ENCODE measurements at places on chromosomes 4 and X.

GRCh38 chr4:83589279-83589678 is 53.4 kb downstream of the GPAT3 start:
- no peak for DNase-seq

GRCh38 chr4:25928379-25929297 is 14.6 kb downstream of the SMIM20 start:
- no peak for DNase-seq

DNA sequence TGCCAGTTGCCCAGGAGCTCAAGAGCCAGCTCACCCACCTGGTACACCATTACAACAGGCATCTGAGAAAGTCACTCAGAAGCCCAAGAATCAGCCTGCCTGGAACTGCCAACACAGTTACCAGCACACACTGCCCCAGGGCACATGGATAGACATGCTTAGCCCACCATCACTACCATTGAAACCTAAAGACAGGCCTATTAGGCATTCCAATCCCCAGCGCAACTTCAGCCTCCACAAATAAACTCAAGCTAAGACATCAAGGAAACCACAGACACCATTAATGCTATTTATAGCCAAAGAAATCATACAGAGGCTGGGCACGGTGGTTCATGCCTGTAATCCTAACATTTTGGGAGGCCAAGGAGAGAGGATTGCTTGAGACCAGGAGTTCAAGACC is 42.3 kb downstream of the ATRX start:
- DNase-seq, result no peak

- no peak for DNase-seq
Observed at GRCh38 chr4:143021384-143021783, 163.3 kb upstream of the USP38 start.

- no peak for DNase-seq
Observed at GRCh38 chrX:153854702-153855101, 24.4 kb upstream of the PDZD4 start.

DNA sequence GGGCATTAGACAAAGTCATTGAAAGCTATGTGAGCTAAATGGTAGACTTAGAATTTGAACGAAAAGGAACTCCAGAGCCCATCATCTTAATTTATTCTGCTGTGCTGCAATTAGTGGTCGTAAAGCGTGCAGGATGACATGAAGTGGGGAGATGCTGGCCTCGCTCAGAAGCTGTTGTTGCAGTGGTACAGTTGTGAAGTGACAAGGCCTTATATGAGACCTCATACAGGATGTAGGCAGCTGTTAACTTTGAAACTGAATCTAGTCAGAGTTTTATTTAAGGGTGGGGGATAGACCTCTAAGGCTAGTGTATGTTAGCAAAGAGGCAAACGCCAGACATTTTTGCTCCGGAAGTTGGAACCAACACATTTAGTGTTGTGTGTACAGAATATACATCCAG is 13.4 kb downstream of the KLF3 start:
- no peak for DNase-seq

DNA sequence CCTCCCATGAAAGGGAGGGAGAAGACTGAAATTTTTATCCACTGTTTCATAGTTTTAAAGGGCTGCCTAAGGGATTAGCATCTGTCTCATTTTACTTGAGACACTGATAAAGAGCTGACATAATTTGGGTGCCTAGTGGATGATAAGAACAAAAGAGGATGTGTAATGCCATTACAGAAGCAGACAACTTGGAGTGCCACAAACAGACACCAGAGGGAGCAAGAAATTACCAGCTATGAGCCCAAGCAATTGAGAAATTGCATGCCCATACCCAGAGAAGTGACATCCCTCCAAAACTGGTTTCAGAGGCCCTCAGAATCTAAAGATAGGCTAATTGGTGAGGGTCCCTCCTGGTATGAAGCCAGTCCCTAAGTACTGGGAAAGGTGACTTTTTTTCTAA is 38.5 kb upstream of the POU3F4 start:
- DNase-seq, result no peak

DNA sequence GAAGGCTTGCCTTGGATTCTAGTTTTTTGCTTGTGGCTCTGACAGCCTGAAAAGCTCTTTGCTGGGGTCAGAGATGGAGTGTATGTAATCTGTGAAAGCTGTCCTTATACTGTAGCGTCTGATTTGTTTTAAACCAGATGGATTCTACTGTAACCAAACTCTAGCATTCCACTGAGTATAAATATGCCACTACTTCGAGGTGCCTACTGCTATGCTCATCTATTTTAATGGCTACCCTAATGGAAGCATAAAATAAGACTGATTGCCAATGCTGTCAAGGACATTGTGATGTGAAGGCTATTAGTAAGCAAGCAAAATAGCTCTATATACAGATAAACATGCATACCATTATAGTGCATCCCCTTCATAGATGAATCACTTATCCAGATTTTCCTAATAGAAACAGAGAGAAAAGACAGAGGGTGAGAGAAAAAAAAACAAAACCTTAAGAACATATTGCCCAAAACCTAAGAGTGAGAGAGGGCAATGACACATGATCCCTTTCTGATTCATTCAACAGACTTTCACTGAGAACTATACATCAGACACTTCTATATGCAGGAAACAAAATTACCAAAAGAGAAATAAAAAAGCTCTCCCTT is 1025.8 kb upstream of the LCORL start:
- no peak for DNase-seq

- DNase-seq, result no peak
Observed at GRCh38 chr4:47374477-47374876, 89.0 kb downstream of the COMMD8 start.

DNA sequence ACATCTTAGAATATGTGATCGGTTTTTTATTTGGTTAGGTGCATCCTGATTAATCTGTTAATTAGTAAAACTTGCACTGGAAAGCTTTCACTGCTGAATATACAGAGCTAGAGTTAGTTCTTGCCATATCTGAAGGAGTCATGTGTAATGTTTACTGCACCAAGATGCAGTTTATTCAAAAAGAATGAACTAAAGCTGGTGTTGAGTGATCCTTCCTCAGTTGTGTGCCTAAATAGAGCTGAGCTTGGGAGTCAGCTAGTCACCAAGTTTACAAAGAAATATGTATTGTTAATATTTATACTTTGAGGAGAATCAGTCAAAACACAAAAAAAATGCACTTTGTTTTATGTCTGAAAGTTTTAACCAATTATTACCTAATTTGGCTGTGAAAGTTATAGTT is 54.1 kb upstream of the FHDC1 start:
- no peak for DNase-seq

- no peak for DNase-seq
Observed at GRCh38 chr4:15531792-15532191, 62.1 kb downstream of the CC2D2A start.

DNA sequence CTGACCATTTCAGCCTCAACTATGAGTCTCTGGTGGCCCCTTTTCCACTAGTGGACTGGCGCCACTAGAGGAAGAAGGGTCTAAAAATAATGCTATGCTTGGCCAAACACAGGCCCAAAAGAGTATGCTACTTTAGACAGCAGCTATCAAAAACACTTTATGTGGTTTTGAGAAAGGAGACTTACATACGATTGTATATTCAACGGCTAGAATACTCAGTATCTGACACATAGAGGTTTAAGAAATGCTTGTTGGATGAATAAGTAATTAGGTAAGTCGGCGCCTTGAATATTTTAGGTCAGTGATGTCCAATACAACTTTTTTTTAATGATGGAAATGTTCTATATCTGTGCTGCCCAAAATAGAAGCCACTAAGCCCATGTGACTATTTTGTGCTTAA is 25.7 kb upstream of the TMPRSS11A start:
- DNase-seq, result no peak

GRCh38 chrX:153353416-153353815 is 19.5 kb downstream of the ZNF275 start:
- DNase-seq, result no peak

- DNase-seq, result no peak
Observed at GRCh38 chr4:8353912-8354453, 84.4 kb downstream of the HTRA3 start.

DNA sequence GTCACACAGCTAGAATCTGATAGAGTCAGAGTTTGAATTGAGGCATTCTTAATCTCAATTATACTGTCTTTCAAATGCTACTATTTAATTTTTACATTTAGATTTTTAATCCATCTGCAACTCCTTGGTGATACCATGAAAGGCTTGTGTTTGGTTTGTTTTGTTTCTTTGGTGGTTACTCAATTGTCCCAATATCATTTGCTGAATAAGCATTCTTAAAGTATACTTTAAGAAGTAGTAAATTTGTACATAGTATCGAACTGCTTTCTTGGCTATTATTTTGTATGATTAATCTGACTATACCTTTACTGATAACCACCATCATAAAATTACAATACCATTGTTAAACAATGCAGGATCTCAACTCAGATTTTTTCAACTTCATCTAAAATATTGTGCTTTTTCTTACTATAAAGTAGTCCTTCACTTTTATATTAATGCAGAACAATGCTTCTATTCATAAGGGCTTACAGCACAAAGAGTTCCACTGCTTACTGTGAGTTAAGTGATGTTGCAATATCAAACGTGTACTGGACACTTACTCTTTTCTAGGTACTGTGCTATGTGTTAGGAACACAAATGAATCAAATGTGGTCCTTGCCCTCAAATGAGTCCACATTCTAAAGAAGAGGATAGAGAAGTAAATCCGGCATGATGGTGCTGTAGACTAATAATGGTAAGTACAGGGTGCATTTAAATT is 111.2 kb upstream of the GRIA3 start:
- no peak for DNase-seq

GRCh38 chr4:183157215-183157614 is 58.2 kb downstream of the WWC2 start:
- no peak for DNase-seq

DNA sequence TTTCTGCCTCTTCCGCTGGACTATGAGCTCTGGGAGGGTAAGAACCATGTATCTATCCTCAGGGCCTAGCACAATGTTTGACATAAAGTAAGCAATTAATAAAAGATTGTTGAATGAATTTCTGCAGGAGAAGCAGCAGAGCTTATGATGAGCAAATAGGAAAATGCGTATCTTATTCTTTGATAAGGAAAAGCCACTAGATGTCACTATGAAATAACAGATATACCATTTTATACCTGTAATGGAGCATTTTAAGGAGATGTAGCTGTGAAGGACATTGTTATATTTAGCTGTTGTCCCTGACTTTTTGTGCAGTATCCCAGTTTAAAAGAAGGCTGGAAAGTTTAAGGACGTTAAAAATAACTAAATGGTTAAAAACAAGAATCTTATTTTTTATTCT is 147.2 kb upstream of the MBNL3 start:
- DNase-seq, result no peak

DNA sequence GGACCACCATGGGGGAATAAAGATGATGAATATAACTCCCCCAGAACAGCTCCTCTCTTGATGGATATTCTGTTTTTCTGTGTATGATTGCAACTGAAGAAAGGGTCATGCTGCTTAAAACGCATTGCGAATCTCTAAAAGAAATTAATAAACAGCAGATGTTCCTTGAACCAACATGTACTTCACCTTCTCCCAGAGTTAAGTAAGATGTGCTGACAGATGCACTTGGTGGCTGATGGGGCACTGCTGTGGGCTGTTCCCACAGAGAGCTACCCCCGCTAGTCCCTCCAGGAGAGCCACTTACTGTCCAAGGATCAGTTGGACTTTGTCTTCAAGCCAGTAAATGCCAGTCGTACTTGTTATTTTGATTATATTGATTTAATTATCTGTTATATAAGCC is 26.3 kb upstream of the C4orf54 start:
- DNase-seq, result no peak

GRCh38 chr4:174084542-174084941 is 198.9 kb downstream of the FBXO8 start:
- no peak for DNase-seq

DNA sequence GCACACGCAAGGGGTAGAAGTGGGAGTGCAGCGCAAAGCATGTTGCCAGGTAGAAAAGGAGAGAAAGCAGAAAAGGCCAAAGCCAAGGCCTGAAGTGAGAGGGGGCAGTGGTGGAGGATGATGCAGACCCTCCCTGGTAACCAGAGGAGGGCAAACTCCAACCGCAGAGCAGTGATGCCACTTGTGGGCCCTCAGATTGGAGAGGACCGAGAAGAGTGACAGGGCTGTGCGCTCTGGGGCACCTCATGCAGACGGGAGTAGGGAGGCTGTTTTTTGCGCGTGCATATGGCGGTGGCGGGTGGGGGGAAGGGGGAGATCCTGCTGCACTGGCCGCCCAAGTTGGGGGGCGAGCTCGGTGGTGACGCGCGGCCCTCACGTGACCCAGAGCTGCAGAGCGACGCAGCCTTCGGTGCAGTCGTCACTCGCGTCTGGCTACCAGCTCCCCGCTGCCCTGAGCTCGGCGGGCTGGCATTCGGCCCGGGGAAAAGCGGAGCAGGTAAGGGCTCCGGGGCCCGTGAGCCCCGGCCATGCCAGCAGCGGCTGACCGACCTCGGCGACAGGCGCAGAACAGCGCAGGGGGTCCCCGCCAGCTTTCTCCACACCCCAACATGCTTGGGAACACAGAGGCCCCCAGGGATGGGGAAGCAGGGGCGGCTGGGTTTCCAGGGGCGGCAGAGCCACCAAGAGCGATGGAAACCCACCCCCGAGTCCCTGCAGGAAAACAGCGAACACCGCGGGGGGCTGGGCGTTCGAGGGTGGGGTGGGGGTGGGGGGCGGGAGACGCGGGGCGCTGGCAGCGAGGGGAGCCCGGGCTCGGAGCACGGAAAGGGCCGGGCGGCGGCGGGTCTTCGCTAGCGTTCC is at the start of gene BEX3:
BEX3 (plus strand) TSS at position 421 of the 861 bp plus-strand sequence. CDS start 984 bp downstream, outside the sequence.
- DNase-seq, result no peak

GRCh38 chrX:132034648-132035047 is 11.5 kb downstream of the STK26 start:
- DNase-seq, result no peak

- no peak for DNase-seq
Observed at GRCh38 chr4:25367877-25368276, 9.2 kb upstream of the ANAPC4 start.

DNA sequence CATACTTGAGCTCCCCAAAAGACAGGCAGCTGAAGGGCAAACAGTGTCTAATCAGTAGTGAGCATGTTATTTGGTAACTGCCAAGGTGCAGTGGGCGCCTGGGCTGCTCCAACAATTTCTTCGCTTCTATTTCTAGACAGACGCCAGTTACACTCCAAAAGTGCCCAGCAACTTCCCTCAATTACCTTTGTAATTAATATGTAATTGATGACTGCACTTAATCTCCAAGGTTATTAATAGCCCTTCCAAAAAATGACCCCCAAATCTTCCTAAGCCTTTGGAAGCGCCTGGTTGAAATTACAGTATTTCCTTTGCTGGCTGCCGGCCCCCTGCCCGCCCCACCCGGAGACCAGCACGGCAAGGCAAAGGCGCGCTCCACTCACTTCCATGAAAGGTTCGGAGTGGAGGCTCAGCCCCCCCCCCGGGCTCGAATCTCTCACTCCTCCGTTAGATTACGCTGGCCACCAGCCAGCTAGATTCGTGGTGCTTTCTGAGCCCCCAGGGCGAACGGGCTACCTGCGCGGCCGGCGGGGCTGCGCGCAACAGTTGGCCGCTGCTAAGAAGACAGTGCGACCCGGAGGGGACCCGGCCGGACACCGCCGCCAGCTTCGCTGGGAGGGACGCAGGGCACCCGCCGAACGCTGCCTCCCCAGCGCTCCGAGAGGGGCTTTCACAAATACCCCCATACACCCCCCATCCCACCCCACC is 1.9 kb downstream of the GPC4 start:
- DNase-seq, result no peak

GRCh38 chrX:79336869-79337815 is 30.0 kb downstream of the ITM2A start:
- no peak for DNase-seq
